ENCODE measurements at places on chromosomes 1 and 21.

DNA sequence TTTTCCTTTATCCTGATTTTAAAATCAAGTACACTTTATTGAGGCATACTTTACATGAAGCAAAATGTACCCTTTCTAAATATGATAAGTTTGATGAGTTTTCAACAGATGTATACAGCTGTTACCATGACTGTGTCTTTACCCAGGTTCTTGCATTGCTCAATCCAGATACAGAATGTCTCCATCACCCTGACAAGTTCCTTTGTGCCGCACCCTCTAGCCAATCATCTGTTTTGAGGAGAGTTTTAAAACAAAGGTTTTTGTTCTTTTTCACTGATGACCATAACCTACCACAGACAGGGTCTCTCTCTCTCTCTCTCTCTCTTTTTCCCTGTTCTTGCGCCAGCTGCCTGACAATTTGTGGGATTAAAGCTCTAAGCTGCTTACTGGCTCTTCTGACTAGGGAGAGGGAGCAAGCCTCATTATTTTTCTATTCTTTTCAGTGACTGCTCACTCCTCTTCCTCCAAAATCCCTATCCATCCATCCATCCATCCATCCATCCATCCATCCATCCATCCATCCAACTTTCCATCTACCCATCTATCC lies 1.2 kb upstream of the KCNE1 start:
- no peak for DNase-seq

GRCh38 chr1:33633019-33633801 lies 160.8 kb downstream of the ZSCAN20 start:
- peak; percentile 70 for DNase-seq

- no peak for DNase-seq
Measured at GRCh38 chr1:45009956-45010854, 919 bp downstream of the HECTD3 start.

GRCh38 chr21:37196847-37197246 lies 70.3 kb downstream of the VPS26C start:
- DNase-seq = no peak

GRCh38 chr1:115492880-115493279 lies 148.9 kb upstream of the VANGL1 start:
- DNase-seq = no peak

DNA sequence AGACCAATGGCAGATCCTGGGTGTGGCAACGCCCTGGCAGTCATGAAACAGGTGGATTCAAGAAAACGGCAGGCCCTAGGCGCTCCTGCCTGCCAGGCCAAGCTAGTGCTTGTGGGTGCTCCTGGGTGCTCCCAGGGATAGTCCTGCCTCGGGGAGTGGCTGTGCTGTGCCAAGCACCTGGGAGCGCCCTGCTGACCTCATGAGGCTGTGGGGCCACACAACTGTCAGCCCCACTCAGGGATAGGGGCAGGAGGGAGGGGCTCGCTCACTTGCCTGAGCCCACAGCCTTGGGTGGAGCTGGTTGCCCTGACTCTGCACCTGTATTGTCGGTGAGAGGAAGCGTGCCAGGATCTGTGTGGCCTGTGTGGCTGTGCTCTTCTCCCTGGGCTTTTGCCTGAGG lies 9.4 kb downstream of the SNAP47 start:
- no peak for DNase-seq

DNA sequence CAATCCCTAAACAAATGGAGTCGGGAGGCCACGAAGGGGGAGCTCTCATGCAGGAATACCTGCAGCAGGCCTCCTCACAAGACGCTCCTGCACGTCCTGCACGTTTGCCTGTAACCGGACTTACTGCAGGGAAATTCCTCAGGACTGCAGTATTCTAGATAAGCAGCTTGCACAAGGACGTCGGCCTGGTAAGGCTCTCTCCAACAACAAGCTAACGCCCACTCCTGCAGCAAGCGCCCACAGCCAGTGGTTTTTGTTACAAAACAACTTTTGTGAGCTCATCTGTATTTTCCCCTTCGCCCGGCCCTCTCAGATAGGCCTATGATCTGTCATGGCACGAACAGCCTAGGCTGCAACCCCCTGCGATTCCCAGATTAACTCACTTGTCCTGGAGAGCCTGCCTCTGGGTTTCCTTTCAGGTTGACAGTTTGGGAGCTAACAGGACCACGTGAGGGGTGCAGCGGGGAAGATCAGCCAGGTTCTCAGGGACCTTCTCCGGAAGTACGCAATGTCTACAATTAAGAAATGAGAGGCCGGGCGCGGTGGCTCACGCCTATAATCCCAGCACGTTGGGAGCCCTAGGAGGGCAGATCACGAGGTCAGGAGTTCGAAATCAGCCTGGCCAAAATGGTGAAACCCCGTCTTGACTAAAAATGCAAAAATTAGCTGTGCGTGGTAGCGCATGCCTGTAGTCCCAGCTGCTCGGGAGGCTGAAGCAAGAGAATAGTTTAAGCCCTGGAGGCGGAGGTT lies 921 bp upstream of the MIB2 start:
- peak; percentile 74 for DNase-seq

- DNase-seq = no peak
Measured at GRCh38 chr1:105632342-105633196, 1423.9 kb upstream of the PRMT6 start.

- DNase-seq = no peak
Measured at GRCh38 chr1:96416111-96416595, 305.4 kb upstream of the PTBP2 start.

GRCh38 chr1:108012553-108012952 lies 47.6 kb upstream of the VAV3 start:
- DNase-seq = no peak

DNA sequence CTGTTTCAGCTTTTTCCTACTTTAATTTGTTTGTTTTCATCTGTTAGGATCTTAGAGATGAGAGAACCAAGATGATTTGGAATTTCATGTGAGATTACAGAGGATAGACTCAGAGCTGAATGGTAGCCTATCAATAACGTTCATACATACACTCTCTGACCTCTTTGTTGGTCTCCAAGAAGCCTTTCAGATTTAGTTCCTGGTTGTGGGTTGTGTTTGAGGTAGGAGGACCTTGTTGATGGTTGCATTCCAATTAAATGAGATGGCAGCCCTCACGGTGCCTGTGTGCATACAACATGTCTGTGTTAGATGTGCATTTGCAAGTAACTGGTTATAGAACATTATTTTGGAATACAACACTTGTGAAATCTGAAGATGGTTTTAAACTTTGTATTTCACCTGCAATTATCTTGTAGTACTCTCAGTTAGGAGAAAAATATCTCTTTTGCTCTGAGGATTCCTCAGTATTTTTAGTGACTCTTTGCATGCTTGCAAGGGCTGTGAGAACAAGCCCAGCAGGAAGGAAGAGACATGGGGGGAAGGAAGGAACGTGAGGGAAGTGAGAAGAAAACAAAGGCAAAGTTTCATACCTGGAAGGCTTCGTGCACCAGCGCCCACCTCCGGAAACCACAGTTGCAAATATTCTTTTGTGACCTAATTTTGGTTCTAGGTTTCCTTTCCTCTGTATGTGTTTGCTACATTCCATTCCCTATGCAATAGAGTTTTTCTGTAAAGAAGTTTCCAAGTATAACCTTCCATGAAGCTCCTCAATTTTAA lies 291.8 kb downstream of the DISC1 start:
- DNase-seq = no peak

GRCh38 chr1:218813237-218813636 lies 360.4 kb upstream of the LYPLAL1 start:
- no peak for DNase-seq

DNA sequence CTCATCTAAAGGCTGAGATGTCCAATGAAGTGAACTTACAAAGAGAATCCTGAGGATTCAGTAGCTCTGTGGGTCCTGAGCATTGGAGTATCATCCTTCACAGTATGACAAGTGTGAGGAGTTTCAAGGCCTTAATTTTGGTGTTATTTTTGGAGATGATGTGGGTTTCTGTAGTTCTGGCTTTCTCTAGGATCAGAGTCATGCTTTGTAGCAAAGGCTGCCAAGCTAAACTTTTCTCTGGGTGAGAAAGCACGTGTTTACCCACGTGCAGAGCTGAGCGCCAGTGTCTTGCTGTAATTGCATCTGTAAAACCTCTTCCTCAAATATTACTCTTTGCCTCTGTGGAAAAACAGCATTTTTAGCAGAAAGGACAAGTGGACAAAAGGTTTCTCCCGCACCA lies 387.8 kb upstream of the LYPLAL1 start:
- no peak for DNase-seq

All from CD4-positive, alpha-beta T cell treated with Interleukin-15 for 1 hour (primary cell).